ENCODE measurements at places on chromosomes 16 and 17.
A peak's percentile ranks its signal among the peaks of the same experiment; 100 is the strongest.

DNA sequence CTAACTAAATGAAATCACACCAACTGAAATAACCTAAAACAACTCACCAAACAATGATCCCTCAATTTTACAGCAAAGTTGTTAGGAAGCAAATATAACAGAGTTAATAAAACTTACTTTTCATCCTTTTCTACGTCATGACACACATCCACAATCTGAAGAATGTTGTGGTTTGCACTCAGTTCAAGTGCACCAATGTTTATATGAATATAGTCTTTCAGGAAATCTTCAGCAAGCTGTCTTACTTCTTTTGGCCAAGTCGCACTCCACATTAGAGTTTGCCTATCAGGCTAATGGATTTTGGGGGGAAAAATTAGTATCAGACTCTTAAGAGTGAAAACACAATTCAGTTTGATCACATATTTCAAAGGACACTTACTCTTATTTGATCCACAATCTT, 3.3 kb downstream of the DDX5 start:
- no peaks in the 10 kb centered on the region for H3K27me3 ChIP-seq
- DNase-seq: no peak
- H3K36me3 ChIP-seq: peaks cover 72% of the 10 kb centered on the region
- peak overlapping the region; percentile 28 for H3K27ac ChIP-seq
- peaks cover 38% of the 10 kb centered on the region for H3K4me1 ChIP-seq

- no peak overlapping the region for H3K4me3 ChIP-seq
- no peaks in the 10 kb centered on the region for H3K27me3 ChIP-seq
- DNase-seq: no peak
- H3K4me1 ChIP-seq: peaks cover 33% of the 10 kb centered on the region
- peaks cover 81% of the 10 kb centered on the region for H3K36me3 ChIP-seq
Measured at GRCh38 chr17:77213778-77214132, 73.0 kb downstream of the SEC14L1 start.

- no peaks in the 10 kb centered on the region for H3K27me3 ChIP-seq
- peak; percentile 28 for DNase-seq
- peak overlapping the region; percentile 80 for H3K27ac ChIP-seq
- H3K36me3 ChIP-seq: no peaks in the 10 kb centered on the region
Measured at GRCh38 chr16:11977376-11978041, 975 bp downstream of the SNX29 start.

- no peak overlapping the region for H3K4me3 ChIP-seq
- H3K36me3 ChIP-seq: no peaks in the 10 kb centered on the region
- H3K27ac ChIP-seq: no peak overlapping the region
- no peaks in the 10 kb centered on the region for H3K27me3 ChIP-seq
- H3K4me1 ChIP-seq: no peaks in the 10 kb centered on the region
- no peak for DNase-seq
Measured at GRCh38 chr17:33511670-33512069, 218.6 kb upstream of the ASIC2 start.

DNA sequence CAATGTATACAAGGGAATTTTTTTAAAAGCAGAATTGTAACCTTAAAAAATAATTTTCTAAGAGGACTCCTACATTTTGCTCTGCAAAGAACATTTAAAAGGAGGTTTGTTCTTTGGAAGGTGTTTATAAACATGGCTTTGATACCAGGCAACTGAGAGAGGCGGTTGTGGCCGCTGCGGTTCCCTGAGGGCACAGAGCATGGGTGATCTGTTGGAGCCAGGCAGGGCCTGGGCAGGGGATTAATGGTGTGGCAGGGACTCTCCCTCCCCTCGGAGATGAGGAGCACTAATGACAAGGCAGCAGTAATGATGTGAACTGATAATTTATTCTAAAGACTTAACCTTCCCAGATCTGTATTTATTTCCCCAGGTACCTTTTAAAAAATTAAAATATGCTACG, 65.4 kb downstream of the WWP2 start:
- no peak overlapping the region for H3K27ac ChIP-seq
- H3K4me1 ChIP-seq: no peaks in the 10 kb centered on the region
- H3K36me3 ChIP-seq: no peaks in the 10 kb centered on the region
- no peak overlapping the region for H3K4me3 ChIP-seq
- no peaks in the 10 kb centered on the region for H3K27me3 ChIP-seq
- no peak for DNase-seq

GRCh38 chr16:66619534-66620428, 15.3 kb downstream of the CMTM3 start:
- H3K27ac ChIP-seq: peak overlapping the region; percentile 88
- H3K4me1 ChIP-seq: peaks cover 29% of the 10 kb centered on the region
- peaks cover 10% of the 10 kb centered on the region for H3K36me3 ChIP-seq

GRCh38 chr17:83189044-83190003, 109.9 kb downstream of the METRNL start:
- no peaks in the 10 kb centered on the region for H3K4me1 ChIP-seq
- DNase-seq: peak; percentile 75
- H3K4me3 ChIP-seq: no peak overlapping the region
- H3K27ac ChIP-seq: no peak overlapping the region

GRCh38 chr17:81453076-81453475, 57.8 kb downstream of the BAHCC1 start:
- no peak overlapping the region for H3K4me3 ChIP-seq
- H3K4me1 ChIP-seq: no peaks in the 10 kb centered on the region
- no peak for DNase-seq
- no peaks in the 10 kb centered on the region for H3K27me3 ChIP-seq

DNA sequence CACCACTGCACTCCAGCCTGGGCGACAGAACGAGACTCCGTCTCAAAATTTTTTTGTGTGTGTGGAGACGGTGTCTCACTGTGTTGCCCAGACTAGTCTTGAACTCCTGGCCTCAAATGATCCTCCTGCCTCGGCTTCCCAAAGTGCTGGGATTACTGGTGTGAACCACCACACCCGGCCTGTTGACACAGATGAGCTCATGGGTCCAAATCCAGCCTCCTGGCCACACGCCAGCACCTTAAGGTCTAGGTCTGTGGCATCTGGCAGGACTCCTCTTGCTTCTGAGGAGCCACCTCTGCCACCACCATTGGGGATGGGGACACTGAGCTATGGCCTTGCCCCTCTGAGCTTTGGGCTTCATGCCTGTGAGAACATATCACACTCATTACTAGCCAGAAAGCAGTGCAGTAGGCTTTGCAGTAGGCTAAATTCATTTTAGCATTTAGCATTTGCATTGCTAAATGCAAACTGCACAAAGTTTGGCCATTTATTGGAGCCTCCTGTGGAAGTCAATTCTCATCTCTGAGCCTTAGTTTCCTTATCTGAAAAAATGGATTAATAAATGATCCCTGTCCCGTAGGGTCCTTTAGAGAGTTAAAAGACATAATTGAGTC, 5.5 kb upstream of the CDIPT start:
- H3K4me1 ChIP-seq: no peaks in the 10 kb centered on the region
- H3K4me3 ChIP-seq: no peak overlapping the region
- no peak overlapping the region for H3K27ac ChIP-seq
- no peaks in the 10 kb centered on the region for H3K27me3 ChIP-seq

DNA sequence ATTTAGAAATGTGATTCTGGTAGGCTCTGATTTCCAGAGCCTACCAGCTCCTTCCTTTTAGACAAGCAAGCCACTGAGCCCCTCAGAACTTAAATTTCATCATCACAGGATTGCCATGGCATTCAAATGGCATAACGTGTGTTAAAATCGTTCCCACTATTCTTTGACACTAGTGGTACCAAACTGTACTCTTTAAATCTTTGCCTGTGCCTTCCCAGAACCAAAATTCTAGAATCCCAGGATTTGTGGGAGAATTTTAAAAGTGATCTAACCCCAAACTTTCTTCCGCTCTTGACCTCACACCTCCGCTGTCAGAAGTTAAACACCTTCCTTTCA, 287 bp upstream of the INTS2 start:
- H3K36me3 ChIP-seq: peaks cover 26% of the 10 kb centered on the region
- H3K27me3 ChIP-seq: no peaks in the 10 kb centered on the region
- peak overlapping the region; percentile 89 for H3K4me3 ChIP-seq
- DNase-seq: no peak
- H3K27ac ChIP-seq: peak overlapping the region; percentile 89

DNA sequence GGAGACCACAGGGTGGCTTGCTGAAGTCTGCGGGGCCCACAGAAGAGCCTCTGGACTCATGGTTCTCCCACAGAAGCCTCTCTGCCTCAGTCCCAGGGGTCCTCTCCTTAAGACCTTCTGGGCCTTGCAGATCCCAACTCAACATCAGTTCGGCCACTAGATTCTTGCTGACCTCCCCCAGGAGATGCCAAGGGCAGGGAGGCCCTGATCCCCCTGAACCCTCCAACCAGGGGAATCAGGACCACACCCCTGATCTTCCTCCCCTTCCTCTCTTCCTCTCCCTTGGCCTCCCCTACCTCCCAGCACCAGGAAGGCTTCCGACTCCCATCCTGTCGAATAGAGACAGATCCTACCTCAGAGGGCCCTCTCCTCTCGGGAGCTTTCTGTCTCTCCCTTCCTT, 53.4 kb downstream of the NOS2 start:
- DNase-seq: no peak
- H3K4me3 ChIP-seq: no peak overlapping the region
- H3K4me1 ChIP-seq: no peaks in the 10 kb centered on the region
- no peaks in the 10 kb centered on the region for H3K27me3 ChIP-seq
- H3K27ac ChIP-seq: no peak overlapping the region

DNA sequence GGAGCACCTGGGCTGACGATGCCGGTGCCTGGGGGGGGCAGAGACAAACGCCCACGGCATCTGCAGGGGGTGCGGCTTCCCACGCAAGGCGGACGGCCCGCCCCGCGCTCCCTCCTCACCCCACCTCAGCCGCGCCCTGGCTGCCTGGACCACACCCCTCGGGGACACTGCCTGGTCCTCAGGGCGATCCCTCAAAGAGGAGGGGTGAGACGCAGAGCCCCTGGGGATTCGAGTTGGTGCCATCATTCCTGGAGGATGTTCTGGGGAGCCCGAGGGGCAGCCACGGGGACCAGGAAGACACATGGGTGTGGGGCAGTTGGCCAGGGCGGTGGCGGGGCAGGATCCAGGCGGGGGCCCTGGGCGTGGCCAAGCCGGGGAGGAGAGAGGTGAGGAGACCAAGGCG, 3.9 kb downstream of the IGFALS start:
- H3K4me1 ChIP-seq: peaks cover 4% of the 10 kb centered on the region
- no peak overlapping the region for H3K4me3 ChIP-seq
- H3K27me3 ChIP-seq: no peaks in the 10 kb centered on the region

GRCh38 chr17:62094175-62094574, 29.1 kb upstream of the MED13 start:
- H3K27me3 ChIP-seq: no peaks in the 10 kb centered on the region
- no peak for DNase-seq
- H3K36me3 ChIP-seq: no peaks in the 10 kb centered on the region

DNA sequence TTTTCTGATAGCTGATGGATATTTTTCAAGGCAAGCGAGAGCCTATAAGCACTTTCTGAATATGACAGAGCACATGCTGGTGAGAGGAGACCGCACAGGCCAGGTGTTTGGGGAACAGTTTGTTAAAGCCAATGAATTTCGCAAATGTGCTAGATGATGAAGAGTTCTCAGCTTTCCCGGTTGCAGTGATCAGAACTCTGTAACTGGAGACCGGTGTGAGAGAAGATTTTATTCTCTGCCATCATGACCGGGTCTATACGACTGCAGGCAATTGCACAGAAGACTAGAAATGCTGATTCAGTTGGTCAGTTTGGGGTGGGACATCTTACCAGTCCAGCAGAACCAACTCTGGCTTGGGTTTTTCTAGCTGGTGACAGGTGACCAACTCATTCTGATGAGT, 25.4 kb downstream of the SMTNL2 start:
- no peaks in the 10 kb centered on the region for H3K27me3 ChIP-seq
- no peak overlapping the region for H3K4me3 ChIP-seq
- DNase-seq: no peak
- H3K36me3 ChIP-seq: peaks cover 34% of the 10 kb centered on the region
- peak overlapping the region; percentile 84 for H3K27ac ChIP-seq

GRCh38 chr16:87966685-87967185, 15.5 kb downstream of the BANP start:
- H3K27me3 ChIP-seq: no peaks in the 10 kb centered on the region
- peaks cover 21% of the 10 kb centered on the region for H3K4me1 ChIP-seq
- H3K36me3 ChIP-seq: no peaks in the 10 kb centered on the region
- peak overlapping the region; percentile 62 for H3K27ac ChIP-seq
- no peak for DNase-seq

DNA sequence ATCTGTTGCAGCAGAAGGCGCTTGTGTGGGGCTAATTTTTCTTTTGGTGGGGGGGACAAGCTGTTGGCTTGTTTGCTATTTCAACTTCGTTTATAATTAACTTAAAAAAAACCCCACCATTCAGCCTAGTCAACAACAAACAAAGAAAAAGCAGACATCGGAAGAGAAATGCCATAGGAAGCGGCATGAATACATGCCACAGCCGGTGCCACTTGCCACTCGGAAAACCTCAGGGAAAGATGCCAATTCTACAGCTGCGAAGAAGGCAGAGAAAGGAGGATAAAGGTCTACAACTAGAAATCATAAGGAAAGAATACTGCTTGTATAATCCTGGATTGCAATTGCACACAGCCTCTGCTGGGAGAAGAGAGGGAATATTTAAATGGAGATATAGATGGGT, 254.4 kb upstream of the PMFBP1 start:
- H3K4me3 ChIP-seq: no peak overlapping the region
- H3K27ac ChIP-seq: no peak overlapping the region
- H3K4me1 ChIP-seq: no peaks in the 10 kb centered on the region

DNA sequence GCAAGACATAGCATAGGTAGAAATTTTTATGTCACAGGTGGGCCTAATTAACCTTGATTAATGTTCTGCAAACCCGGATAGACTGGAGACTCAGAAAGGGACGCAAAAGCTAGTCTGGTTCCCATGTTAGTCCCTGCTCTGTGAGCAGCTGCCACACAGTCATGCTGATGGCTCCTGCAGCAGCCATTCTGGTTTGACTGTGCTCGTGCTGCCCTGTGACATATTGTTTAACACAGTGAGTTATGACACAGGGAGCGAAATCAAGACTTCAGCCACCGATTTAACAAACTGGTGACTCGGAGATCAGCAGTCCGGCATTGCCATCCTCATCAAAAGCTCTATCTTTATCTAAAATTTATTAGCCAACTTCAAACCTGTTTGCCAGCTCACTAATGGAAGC, 169.8 kb downstream of the WWOX start:
- no peaks in the 10 kb centered on the region for H3K36me3 ChIP-seq
- no peaks in the 10 kb centered on the region for H3K27me3 ChIP-seq
- H3K27ac ChIP-seq: no peak overlapping the region
- no peaks in the 10 kb centered on the region for H3K4me1 ChIP-seq
- no peak overlapping the region for H3K4me3 ChIP-seq

- H3K4me1 ChIP-seq: no peaks in the 10 kb centered on the region
- no peak overlapping the region for H3K4me3 ChIP-seq
- DNase-seq: no peak
- no peak overlapping the region for H3K27ac ChIP-seq
Measured at GRCh38 chr16:6081320-6081976, 983.9 kb upstream of the EEF2KMT start.

DNA sequence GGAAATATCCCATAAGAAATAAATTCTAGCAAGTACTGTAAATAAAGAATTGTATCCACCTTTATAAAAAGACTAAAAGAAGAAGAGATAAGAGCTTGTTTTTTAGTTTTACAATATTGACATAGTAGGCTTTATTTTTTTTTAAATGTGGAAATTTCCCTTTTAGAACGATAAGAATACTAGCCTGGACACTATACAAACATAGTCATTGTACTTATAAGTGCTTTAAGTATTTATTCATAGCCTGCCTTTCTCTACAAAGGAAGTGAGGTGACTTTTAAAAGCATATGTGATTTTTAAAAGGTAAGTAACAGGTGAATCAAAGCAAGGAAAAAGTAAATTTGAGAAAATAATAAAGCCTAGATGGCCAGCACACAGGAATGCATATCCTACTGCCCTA, 17.7 kb downstream of the TOX3 start:
- H3K27ac ChIP-seq: no peak overlapping the region
- H3K36me3 ChIP-seq: no peaks in the 10 kb centered on the region
- no peak for DNase-seq
- H3K27me3 ChIP-seq: no peaks in the 10 kb centered on the region
- no peaks in the 10 kb centered on the region for H3K4me1 ChIP-seq
